ENCODE measurements at places on chromosomes 5 and 9. TPM values are rescaled to one million over a fixed set of nuclear protein-coding genes. Genes with fewer than 3 reads are reported as not detected.

PCYOX1L gene
- 7.1 TPM for polyA plus RNA-seq

DNA sequence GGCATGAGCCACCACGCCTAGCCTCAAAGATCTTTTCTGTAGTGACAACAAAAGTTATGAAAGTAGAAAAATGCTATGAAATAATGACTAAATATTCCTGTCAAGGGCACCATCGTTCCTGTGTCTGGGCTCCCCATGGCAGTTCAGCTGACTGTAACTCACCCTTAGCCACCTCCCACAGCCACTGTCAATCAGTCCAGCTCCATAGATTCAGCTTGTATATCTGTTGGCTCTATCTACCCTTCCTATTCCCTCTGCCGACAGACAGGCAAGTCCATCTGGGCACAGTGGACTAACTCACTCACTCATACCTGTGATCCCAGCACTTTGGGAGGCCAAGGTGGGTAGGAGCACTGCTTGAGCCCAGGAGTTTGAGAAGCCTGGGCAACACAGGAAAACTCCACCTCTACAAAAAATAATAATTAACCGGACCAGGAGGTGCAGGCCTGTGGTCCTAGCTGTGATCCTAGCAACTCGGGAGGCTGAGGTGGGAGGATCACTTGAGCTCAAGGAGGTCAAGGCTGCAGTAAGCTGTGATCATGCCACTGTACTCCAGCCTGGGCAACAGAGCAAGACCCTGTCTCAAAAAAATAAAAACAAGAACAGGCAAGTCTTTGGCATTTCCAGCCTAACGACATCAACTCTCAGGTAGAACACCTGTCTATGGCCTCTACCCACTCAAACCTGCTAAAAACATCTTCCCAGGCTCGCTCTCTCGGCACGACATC is 6.2 kb downstream of the CAMSAP1 start:
- H3K4me1 ChIP-seq = peaks cover 12% of the 10 kb centered on the region
- H3K27ac ChIP-seq = no peak overlapping the region
- no peaks in the 10 kb centered on the region for H3K27me3 ChIP-seq
- no peak overlapping the region for H3K4me3 ChIP-seq

GRCh38 chr9:136771907-136772415 is 7.6 kb upstream of the LCN15 start:
- no peak for DNase-seq
- no peak overlapping the region for H3K4me3 ChIP-seq
- H3K27ac ChIP-seq = no peak overlapping the region
- H3K4me1 ChIP-seq = peaks cover 2% of the 10 kb centered on the region

GRCh38 chr5:38455796-38456330 is 100.6 kb downstream of the LIFR start:
- no peak overlapping the region for H3K4me3 ChIP-seq
- no peak overlapping the region for H3K27ac ChIP-seq
- no peaks in the 10 kb centered on the region for H3K27me3 ChIP-seq
- H3K4me1 ChIP-seq = no peaks in the 10 kb centered on the region
- no peak for DNase-seq

- no peaks in the 10 kb centered on the region for H3K4me1 ChIP-seq
- H3K4me3 ChIP-seq = no peak within 1 kb of the TSS
- H3K27ac ChIP-seq = no peak within 1 kb of the TSS
- no peaks in the 10 kb centered on the region for H3K36me3 ChIP-seq
- H3K27me3 ChIP-seq = no peaks in the 10 kb centered on the region
Measured at GRCh38 chr5:35047785-35048404, at the start of gene AGXT2. TSS of gene AGXT2 (minus strand) at chr5:35047949. CDS start at chr5:35047892, 57 bp downstream.

GRCh38 chr9:4228606-4229005 is 71.3 kb downstream of the GLIS3 start:
- no peaks in the 10 kb centered on the region for H3K27me3 ChIP-seq
- no peaks in the 10 kb centered on the region for H3K36me3 ChIP-seq
- peaks cover 1% of the 10 kb centered on the region for H3K4me1 ChIP-seq
- no peak for DNase-seq
